NCI-H1694 treated with DMSO at 0.1 percent for 48 hours (cell line): ENCODE measurements at places on chromosomes 3 and 15.
A peak's percentile ranks its signal among the peaks of the same experiment; 100 is the strongest.

DNA sequence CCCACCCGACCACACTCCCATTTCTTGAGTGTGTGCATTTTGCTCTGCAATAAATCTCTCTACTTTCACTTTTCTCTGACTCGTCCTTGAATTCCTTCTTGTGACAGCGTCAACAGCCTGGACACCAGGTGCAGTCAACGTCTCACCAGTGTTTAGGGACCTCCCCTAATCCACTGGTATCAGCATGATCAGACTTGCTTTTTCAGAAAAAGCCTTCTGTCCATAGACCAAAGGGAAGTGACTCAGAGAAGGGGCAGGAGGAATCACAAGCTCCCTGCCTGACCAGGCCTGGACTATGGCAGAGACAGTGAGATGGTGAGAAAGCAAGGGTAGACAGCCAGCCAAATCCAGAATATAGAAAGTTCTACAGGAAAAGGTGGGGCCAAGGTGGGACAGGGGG, 15.5 kb downstream of the CCR5 start:
- no peak for DNase-seq

- no peak for DNase-seq
These were observed 16.6 kb downstream of the GP9 start for GRCh38 chr3:129077222-129077621.

- no peak for DNase-seq
These were observed 256.4 kb upstream of the TGFBR2 start for GRCh38 chr3:30350011-30350410.

- no peak for DNase-seq
These were observed 3.4 kb upstream of the OGG1 start for GRCh38 chr3:9746330-9746729.

- DNase-seq, result no peak
These were observed 248.8 kb downstream of the SHOX2 start for GRCh38 chr3:157857440-157857839.

- DNase-seq, result no peak
These were observed 6.1 kb downstream of the OSBPL10 start for GRCh38 chr3:31974964-31975363.

DNA sequence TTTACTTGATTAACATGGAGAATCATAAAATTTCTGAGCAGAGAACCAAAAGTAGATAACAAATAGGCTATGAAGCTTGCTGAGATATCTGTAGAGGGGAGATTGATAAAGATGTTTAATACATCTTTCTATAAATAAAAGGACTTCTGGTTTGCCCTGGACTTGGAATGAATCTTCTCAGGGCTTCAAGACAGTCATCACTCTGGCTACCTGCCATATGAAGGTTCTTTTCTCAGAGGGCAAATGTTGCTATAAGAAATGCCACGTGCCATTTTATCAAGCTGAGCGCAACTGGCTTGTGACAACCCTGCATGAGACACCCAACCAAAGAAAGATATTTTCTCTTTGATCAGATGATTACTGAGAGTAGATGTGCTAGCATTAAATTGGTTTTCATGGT, 192.5 kb downstream of the WNT5A start:
- no peak for DNase-seq

- no peak for DNase-seq
These were observed 785 bp upstream of the IQCF5 start for GRCh38 chr3:51876186-51876585.

GRCh38 chr3:132255041-132255745, 62.0 kb upstream of the ACP3 start:
- DNase-seq, result no peak

DNA sequence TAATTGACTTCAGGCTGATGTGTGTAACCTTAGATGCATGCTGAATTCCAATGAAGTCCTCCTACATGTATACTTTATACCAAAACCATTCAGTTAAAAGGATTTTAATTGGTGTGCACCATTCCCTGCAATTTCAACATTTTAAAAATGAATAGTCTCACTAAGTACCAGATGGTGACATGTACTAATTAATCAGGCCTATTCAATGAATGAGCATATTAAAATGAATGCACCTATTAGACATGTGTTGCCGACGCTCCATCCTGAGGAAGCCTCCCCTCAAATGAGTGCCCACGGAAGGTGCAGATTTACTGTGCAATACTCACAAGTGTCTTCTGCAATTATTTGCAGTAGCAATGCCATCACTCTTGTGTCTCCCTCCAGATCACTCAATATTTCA, 124.7 kb upstream of the TSPAN3 start:
- peak; percentile 35 for DNase-seq

- no peak for DNase-seq
These were observed 68.9 kb upstream of the ZNF280D start for GRCh38 chr15:56802161-56802560.

- no peak for DNase-seq
These were observed 64.1 kb downstream of the VPS13C start for GRCh38 chr15:61996056-61996635.

DNA sequence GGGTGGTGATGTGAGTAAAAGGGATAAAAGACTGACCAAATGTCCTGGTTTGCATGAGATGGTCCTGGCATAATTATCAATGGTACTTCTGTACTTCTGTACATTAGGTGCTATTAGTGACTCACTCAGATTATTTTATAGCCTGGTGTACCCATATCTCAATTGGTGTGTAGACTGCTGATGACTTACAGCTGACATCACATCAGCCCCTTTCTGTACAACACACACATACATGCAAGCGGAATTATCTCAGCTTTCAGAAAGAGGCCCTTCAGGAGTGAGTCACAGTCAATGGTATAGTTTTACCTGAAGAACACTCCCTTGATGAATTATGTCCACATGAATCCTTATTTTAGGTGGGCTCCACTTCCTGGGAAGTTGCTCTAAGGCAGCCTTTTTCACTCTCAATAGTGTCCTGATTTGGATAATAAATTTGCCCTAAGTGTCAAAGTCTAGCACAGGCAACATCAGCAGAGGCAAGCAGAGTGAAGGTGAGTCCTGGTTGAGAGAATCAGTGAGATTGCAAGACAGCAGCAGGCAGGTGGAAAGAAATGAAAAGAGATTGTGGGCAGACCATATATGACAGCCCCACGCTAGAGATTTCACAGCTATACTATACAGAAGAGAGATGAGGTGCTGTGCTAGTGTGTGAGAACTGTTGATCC, 137.0 kb downstream of the ZPLD1 start:
- DNase-seq, result no peak

DNA sequence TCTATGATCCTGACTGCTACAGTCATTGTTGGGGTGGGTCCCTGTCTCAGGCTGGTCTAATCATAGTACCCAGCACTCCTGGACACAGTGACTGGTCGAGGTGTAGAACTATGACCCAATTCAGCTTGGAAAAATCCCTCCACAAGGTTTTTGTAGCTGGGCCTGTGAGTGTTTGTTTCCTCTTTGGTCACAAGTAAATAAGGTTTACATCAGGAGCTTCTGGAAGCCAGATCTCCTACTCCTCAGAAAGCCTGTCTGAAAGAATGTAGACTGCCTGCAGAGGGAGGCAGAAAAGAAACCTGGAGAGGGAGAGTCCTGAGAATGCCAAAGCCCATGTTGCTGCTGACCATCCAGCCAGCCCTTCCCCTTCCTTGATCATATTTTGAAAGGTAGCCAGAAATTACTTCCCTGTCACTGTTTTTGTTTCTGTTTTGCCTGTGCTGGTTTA, 123.2 kb downstream of the RAP2B start:
- no peak for DNase-seq

DNA sequence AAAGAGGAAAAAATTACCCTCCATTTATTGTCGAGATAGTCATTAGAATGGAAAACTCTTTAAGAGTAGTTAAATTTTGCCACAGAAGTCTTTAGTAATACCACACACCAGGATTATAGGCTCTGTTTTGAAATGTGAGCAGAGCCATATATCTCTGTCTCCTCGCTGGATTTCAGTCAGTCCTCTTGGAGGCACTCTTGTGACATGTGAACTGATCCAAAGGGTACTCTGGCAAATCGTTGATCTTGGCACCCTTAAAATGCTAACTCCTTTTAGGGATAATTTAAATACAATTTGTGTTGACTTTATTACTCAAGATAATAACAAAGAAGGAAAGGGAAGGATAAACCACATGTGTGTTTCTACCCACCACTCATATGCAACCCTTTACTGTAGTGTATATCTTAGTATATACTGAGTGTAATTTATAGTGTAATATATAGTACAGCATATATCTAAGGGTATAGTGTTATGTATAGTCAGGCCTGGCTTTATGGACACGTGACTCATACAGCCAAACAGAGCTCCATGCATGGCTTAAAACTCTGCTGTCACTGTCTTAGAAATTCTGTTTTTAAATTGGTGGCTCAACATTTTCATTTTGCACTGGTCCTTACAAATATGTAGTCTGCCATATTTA, 12.3 kb upstream of the KPNA4 start:
- no peak for DNase-seq

GRCh38 chr3:143145906-143146305, 26.3 kb downstream of the CHST2 start:
- DNase-seq, result no peak

DNA sequence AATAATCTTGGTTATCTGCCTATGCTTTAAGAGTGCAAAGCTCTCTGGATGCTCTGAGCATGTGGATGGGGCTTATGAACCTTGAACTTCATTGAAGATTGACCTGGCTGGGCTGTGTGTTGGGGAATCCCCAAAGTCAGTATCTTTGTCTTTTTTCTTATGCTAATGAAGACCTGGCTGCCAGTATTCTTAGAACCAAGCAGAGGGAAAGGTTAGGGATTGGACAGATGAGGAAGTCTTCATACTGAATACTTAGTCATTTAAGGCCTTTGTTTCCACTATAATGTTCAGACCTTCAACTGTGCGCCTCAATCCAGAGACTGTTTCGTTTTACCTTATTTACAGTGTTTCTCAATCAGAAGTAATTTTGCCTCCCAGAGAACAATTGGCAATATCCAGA, 42.5 kb upstream of the CMTM7 start:
- no peak for DNase-seq

DNA sequence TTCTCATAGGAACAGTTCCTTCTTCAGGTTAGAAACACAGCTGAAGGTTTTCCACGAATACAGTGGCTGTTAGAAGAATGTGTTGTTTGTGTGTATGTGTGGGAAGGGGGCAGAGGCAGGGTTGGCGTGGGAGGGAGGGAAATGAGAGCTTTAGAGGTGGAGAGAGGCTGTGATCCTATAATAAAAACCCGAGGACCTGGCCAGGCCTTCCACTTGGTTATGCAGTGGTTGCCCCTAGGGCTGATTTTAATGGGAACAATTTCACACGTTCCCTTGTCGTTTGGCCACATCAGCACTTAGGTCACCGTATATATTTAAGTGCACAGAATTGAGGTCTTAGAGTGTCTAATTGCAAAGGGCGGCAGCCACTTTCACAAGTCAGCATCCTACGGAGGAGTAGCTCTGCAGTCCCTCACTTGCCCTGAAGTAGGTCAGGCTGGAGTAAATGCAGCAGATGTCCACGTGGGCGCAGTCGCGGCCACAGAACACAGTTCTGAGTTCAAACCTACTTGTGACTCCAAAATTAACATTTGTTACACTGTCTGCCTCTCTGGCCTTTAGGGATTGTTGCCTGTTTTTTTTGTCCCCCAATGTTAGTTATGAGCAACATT, 85.6 kb downstream of the PDCD6IP start:
- no peak for DNase-seq

DNA sequence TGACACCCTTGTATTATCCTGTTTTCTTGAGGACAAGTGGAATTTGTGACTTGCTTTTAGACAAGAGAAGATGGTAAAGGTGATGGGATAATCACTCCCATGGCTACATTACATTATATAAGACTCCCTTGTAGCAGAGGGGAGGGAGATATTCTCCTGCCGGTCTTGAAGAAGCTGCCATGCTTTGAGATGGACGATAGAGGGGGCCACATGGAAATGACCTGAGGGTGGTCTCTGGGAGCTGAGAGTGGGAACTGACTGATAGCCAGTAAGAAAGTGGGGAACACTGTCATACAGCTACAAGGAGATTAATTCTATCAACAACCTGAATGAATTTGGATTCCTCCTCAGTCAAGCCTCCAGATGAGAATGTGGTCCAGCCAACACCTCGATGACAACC, 540.1 kb downstream of the NTRK3 start:
- DNase-seq, result no peak

- DNase-seq, result peak; percentile 1
These were observed 192.9 kb upstream of the SLITRK3 start for GRCh38 chr3:165389064-165389463.

DNA sequence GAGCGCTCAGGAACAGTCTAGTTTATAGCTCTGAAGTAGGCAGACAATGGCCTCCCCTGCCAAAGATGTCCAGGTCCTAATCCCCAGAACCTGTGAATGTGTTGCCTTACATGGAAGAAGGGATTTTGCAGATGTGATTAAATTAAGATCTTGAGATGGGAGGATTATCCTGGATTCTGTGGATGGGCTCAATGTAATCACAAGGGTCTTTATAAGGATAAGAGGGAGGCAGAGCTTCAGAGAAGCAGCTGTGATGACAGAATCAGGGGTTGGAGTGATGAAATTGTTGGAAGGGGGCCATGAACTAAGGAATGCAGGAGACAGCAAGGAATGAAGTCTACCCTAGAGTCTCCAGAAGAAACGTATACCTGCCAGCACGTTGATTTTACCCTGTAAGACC, 14.0 kb upstream of the GK5 start:
- DNase-seq, result no peak

DNA sequence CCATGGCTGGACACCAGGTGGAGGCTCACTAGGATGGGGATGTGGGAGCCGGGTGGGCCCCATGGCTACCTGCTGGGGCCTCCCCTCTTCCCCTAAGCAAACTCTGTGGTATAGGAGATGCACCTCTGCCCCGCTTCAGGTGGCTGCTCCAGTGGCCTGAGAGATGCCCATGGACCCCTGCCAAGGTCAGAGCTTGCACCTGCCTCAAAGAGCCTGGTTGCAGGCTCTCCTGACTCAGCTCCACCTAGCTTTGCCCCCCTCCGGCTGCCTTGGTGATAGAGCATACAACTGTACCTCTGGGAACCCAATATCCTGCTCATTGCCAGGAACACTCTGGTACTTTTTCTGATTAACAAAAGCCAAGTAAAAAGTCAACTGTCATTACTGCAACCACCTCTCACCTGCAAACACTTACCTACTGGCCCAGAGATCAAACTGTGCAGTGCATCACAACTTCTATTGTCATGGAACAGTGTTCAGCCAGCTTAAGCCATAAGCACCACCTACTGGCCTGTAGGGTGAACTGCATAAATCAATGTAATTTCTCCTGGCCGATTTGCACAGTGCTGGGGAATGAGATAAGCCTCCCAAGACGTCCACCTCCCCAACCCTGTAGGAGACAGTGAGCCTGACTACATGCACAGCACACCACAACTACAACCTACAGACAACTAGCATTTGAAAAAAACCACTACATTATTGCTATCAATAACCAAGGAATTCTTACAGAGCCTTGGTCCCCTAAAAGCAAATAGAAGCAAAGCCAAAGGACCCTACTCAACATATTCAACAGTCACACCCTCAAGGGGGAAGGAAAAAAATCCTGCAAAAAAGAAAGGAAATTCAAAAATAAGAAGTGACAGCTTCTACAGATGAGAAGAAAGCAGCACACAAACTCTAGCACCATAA, 352.4 kb upstream of the ARHGEF26 start:
- peak; percentile 19 for DNase-seq
